ENCODE measurements at places on chromosomes 4 and X.

DNA sequence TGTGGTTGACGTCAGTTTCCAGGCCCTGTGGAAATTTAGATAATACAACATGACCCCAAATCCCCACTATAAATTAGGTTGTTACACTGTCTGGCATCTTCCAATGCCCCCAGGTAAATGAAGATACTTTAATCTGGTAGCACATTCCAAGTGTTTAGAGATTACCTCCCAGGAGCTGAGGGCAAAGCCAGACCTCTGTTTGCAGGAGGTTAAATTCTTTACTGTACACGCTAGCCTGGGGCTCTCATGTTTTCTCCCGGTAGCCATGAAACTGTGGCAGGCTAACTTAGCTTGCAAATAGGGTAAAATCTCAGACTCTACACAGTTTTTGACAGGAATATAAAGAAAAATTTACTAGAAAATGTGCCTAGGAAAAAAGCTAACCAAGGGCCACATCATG lies 450.0 kb downstream of the PDGFC start:
- DNase-seq = no peak

GRCh38 chr4:20983763-20984575 lies 283.7 kb downstream of the PACRGL start:
- no peak for DNase-seq

GRCh38 chr4:52701207-52701606 lies 42.1 kb upstream of the USP46 start:
- no peak for DNase-seq

GRCh38 chr4:107665001-107665400 lies 55.0 kb downstream of the PAPSS1 start:
- DNase-seq = no peak

DNA sequence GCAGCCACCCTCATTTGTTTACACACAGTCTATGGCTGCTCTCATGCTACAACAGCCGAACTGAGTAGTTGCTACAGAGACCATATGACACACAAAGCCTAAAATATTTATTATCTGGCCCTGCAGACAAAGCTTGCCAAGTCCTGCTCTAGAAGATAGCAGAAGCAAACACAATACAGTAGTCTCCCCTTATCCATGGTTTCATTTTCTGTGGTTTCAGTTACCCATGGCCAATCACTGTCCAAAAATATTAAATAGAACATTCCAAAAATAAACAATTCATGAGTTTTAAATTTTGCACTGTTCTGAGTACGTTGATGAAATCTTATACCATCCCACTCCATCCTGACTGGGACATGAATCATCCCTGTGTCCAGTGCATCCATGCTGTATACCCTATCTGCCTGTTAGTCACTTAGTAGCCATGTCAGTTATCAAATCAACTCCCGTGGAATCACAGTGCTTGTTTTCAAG lies 40.2 kb upstream of the ZNF81 start:
- no peak for DNase-seq

DNA sequence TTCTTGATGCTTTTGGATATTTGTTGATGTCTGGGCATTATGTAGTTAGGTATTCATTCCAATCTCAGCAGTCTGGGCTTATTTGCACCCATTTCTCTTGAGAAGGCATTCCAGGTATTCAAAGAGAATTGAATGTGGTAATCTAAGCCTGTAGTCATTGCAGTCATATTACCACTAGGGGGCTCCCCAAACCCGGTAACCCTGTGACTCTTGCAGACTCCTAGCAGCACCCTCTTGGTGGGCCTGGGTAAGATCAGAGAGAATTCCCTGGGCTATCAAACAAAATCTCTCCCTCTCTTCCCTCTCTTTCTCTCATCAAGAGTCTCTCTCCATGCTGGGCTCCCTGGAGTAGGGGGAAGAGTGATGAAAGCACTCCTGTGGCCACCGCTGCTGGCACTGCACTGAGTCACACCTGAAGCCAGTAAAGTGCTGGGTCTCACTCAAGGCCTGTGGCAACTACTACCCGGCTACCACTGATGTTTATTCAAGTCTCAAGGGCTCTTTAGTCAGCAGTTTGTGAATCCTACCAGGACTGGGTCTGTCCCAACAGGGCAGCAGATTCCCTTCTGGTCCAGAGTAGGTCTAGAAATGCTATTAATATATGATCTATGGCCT lies 187.7 kb upstream of the NUDT10 start:
- DNase-seq = peak; percentile 34

DNA sequence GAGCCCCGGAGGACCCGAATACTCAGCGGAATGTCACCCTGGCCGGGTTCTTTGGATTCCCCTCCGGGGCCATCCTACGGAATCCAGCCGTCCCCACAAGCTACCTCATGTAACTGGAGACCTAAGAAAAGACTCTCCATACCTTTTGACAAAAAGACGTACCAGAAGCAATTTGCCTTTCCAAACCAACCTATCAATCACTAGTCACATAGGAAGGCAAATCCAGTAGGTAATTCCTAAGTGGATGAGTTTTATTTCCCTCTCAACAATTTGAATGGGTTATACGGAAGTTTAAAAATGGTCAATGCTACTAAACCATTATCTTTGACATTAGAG lies 16.8 kb downstream of the POU4F2 start:
- DNase-seq = no peak

DNA sequence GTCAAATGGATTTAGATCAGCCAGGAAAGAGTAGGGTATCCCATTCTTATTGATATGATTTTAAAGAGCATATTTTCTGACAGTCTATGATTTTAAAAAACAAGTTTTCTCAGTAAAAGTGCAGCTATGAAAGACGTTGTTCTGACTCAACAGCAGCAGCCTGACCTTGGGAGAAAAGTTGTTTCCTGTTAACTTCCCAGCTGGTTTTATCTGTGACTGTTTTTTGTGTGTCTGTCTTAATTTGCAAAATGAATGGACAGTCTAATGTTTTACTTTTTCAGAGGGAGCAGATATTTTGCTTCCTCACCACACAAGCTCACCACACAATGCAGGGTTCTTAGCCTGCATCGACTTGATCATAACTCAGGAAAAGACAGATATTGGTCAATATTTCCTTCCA lies 764 bp upstream of the MTHFD2L start:
- DNase-seq = no peak

DNA sequence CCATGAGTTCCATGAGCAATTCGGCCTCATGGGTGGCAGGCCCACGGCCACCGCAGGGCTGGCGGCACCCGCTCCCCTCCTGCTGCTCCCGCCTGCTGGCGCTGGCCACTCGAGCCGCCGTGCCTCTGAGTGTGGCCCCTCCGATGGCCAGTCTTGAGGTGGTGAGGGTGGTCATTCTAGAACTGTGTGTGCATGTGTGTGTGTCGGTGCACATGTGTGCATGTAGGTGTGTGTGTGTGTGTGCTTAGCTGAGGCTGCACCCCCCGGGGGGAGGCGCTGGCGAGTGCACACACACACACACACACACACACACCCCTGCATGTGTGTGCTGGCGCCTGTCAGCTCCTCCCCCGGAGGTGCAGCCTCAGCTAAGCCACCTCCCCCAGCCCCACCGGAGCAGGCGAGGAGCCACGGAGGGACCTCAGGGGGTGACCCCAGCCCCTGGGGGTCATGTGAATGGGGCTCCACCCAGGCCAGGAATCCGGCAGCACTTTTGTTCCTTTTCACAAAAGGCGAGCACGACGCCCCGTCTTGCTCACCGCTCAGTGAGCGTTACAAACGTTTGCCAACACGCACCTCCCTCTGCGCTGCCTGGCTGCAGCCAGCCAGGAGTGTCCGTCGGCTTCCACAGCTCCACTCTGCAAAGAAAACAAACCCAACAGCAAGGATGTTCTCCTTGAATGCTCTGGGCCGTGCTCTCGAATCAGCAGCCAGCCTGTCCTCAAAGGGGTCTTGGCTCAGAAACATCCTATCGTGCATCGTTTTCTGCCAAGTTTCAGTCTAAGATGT lies 29.9 kb downstream of the FGFRL1 start:
- no peak for DNase-seq

DNA sequence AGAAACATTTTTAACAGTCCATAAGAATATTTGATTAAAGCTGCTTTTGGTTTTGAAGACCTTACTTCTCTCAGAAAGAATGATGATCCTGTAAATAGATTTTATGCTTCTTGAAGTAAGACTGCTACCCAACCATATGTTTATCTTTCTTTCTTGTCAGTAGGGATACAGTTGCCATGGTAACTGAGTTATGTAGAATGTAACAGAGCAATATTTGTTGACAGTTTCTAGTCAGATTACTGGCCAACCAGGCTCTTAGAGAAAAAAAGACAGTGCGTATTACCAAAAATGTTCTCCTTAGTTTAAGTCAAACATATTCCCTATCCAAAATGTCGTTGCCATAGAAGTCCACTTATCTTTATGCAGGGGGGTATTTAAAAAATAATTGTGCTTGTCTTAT lies 456.8 kb downstream of the PRR32 start:
- DNase-seq = no peak

DNA sequence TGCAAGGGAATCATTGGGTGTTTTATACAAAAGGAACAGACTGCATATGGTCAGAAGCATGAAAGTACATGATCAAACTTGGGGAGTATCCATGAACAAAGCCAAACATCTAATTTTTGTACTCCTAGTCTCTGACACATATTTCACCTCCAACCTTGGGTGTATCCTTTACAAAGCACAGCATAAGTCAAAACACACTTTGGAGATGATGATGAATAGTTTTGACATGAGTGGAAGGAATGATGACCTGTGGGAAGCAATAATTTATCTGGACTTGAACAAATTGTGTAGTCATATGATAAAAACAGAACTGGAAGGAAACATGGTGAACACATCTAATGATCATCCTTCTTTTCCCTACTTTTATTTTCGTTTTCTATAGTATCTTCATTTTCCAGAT lies 108.7 kb upstream of the PLS3 start:
- DNase-seq = no peak

DNA sequence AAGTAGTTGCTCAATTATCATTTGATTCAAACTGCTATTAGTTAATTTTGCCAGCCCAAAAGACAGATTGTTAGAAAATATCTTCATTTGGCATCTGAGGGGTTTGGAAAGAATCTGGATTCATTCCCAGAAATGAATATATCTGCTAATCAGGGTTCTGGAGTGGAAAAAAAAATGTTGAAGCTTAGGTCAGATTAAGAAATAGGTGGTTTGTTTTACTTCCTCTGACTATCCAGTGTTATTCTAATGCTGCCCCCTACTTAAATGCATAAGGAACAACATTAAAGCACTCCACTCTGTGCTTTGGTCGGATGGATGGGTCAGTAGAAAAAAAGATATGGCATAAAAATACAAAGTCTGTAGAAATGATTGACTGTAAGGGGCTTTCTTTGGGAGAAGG lies 89.0 kb downstream of the LUZP4 start:
- DNase-seq = no peak

GRCh38 chrX:14697451-14697850 lies 168.1 kb downstream of the GLRA2 start:
- DNase-seq = peak; percentile 43

GRCh38 chrX:295136-295535 lies 14.0 kb downstream of the PLCXD1 start:
- DNase-seq = no peak

GRCh38 chrX:117038918-117039440 lies 576.2 kb upstream of the CT83 start:
- no peak for DNase-seq

- no peak for DNase-seq
Measured at GRCh38 chrX:134544513-134545151, 84.7 kb downstream of the HPRT1 start.

Data from LoVo (cell line).